ENCODE measurements at places on chromosomes 1 and 21.

GRCh38 chr1:236020359-236021219 lies 44.3 kb downstream of the NID1 start:
- ATAC-seq = no peak

GRCh38 chr1:85940656-85941306 lies 215.8 kb downstream of the COL24A1 start:
- ATAC-seq = no peak

DNA sequence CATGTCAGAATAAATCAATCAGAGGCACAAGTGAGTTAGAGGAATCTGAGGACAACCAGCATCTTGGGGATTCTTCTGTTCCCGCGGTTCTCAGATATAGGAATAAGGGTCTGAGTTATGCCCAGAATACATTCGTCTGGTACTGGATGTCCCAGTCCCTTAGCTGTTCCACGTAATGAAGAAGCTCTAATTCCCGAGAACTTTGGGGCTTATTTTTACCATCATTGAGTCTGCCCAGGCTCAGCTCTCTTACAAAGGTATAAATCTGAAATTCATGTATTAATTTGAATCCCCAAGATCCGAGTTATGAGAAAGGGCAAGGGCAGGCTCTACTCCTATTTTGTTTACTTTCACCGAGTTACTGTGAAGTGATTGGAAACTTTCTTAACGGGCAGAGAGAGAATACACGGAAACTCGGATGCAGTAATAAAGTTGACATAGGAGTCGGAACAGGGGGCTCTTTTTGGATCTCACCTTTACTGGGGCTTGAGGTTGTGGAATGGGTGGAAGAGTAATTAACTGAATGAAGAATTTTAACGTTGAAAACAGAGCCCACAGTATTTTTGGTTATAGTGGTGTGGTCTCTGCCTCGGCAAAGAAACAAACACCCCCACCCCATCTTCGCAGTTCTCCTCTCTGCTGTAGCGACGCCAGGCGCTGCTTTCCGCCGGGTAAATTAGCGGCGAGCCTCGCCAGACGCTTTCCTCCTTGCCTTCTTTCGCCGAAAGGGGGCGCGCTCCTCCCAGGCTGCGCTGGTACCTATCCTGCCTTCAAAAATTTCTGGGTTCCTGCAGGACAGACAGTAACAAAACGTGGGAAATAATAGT lies 7.1 kb downstream of the PRRX1 start:
- no peak for ATAC-seq

GRCh38 chr1:56125316-56125715 lies 454.0 kb downstream of the PLPP3 start:
- no peak for ATAC-seq

DNA sequence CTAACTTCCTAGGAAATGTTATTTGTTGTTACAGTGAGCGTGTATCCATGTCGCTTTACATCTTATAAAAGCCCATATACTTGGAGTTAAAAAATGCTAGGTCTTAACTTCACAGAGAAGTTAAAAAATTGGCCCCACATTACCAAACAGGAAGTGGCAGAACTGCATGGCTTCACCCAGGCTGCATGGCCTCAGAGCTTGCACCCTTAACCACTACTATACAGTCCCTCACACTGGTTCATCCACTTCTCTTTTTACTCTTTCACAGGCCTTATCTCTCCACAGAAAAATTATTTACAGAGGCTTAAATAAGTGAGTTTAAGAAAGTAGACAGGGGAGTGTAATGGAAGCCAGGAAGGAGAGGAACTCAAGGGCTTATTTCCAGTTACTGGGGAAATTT lies 402.5 kb downstream of the HHAT start:
- ATAC-seq = no peak

DNA sequence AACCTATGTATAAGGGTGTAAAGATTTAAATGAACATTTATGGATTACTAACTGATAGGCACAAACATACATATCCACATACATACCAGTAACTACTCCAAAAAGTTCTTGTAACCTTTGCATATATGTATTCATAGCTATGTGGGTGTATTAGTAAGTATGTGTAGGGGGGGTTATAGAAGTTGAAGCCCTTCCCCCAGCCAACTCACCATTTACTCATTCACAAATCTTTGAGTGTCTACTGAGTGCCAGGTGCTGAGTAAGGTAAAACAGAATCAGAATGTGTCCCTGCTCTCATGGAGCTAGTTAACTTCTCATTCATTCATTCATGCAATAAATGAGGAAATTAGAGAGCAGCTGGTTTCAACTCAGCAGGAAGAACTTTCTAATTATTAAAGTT lies 1.3 kb downstream of the C1orf146 start:
- no peak for ATAC-seq

GRCh38 chr21:17146426-17146825 lies 366.4 kb upstream of the CXADR start:
- ATAC-seq = no peak

Data from esophagus mucosa (tissue), 1 donor.